ENCODE measurements at places on chromosomes 7 and 10.

GRCh38 chr7:46654546-46655443, 733.7 kb upstream of the IGFBP3 start:
- no peak for DNase-seq

DNA sequence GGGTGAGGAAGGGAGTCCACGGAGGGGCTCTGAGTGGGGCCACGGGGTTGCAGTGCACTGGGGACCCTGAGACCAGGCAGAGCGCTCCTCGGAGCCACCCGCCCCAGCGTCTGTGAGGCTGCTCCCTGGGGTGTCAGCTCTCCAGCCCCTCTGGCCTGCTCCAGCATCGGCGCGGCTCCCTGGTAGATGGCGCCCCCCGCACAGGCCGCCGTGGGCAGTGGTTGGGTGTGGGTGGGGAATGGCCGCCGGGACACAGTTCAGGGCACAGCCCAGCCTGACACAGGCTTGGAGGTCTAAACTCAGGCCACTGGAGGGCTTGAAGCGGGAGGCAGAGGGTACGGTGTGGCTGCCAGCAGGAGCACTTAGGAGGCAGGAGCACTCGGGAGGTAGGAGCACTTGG, 222.6 kb upstream of the PPP2R2D start:
- DNase-seq, result no peak

GRCh38 chr10:59960751-59961150, 54.4 kb upstream of the CCDC6 start:
- DNase-seq, result no peak

- no peak for DNase-seq
These were observed 165.3 kb downstream of the PAXIP1 start for GRCh38 chr7:154837622-154838021.

- no peak for DNase-seq
These were observed 11.5 kb downstream of the STEAP2 start for GRCh38 chr7:90222811-90223725.

GRCh38 chr7:51551070-51551469, 234.5 kb upstream of the COBL start:
- DNase-seq, result no peak

- no peak for DNase-seq
These were observed 524.2 kb upstream of the GALNT17 start for GRCh38 chr7:70607759-70608158.

GRCh38 chr10:93412801-93413200, 69.3 kb downstream of the MYOF start:
- no peak for DNase-seq

GRCh38 chr7:71348821-71349681, 217.1 kb downstream of the GALNT17 start:
- DNase-seq, result no peak

DNA sequence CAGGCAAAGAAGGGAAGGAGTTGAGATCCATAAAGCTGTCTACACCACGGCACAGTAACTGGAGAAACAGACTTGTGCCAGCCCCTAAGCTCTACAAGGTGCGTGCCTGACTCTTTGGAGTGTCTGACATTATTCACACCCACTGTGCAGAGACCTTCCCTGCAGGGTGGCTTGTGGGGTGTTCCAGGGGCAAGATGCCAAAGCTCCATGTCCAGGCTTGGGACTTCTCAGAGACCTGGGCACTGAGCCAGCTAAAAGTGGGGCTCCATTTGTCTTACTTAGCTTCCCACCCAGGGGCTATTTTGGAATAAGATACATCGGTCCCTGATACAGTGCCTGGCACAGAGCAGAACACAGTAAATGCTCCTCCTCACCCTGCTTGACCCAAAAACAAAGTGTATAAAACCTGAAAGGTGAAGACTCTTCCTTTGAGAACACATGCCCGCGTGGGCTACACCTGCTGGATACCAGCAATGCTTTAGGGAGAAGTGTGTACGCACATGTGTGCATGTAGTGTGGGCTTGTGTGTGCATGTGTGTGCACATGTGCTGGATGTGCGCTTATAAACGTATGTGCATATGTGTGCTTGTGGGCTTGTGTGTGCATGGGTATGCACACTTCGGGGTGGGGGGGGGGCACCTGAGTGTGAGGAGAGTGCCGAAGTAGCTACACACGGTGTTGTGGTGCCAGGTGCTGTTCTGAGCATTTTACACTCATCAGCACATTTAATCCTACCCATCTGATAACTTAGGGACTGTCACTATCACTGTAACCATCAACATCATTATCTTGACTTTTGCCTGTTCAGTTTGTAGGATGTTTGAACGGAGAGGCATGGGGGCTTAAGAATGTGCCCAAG, 143.0 kb downstream of the ARHGAP22 start:
- DNase-seq, result no peak

GRCh38 chr7:88586219-88586618, 173.3 kb upstream of the ZNF804B start:
- DNase-seq, result no peak

DNA sequence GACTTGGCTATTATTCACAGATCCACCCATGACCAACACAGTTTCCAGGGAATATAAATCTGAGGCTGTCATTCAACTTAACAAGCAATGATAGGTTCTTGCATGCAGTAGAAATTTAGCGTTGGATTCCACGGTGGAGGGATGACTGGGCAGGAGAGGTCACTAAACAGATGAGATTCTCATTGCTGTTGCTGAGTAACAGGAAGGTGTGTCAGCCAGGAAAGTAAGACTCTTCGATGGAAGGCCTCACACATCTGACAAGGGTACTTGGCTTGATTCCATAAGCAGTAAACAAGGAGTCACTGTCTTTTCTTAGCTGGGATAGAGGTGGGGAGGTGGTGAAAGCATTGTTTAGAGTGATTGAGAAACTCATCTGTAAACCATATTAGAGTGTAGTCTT, 1152.0 kb downstream of the SORCS3 start:
- no peak for DNase-seq

GRCh38 chr7:130380861-130381455, 664 bp downstream of the CPA1 start:
- no peak for DNase-seq

- DNase-seq, result no peak
These were observed 79.5 kb downstream of the NEBL start for GRCh38 chr10:20817646-20818045.
